SJSA1 (cell line): ENCODE measurements at places on chromosomes 13 and 19.

GRCh38 chr13:93243375-93244063 lies 16.9 kb downstream of the GPC6 start:
- H3K4me3 ChIP-seq: no peak overlapping the region
- H3K36me3 ChIP-seq: no peaks in the 10 kb centered on the region
- H3K27ac ChIP-seq: no peak overlapping the region
- no peaks in the 10 kb centered on the region for H3K27me3 ChIP-seq
- DNase-seq: no peak

DNA sequence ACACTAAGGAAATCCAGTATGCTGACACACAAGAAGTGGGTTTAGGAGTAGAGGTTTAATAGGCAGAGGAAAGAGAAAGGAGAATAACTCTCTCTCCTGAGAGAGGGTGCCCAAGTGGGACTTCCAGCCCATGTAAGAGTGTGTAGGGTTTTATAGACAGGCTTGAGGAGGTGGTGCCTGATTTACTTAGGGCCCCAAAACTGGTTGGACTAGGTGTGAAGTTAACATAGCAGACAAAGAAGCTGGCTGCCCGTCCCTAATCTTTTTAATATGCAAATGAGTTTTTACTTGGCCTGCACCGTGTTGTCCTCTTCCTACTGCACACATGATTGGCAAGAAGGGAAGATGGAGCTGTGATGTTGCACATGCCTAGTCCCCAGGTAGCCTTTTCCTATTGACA lies 752.5 kb upstream of the SLITRK5 start:
- no peaks in the 10 kb centered on the region for H3K36me3 ChIP-seq
- H3K4me3 ChIP-seq: no peak overlapping the region
- no peak overlapping the region for H3K27ac ChIP-seq
- no peak for DNase-seq

- H3K4me1 ChIP-seq: no peaks in the 10 kb centered on the region
- no peak overlapping the region for H3K27ac ChIP-seq
- no peaks in the 10 kb centered on the region for H3K36me3 ChIP-seq
- no peak overlapping the region for H3K4me3 ChIP-seq
- no peak for DNase-seq
These were observed 38.0 kb upstream of the ZNF573 start for GRCh38 chr19:37817180-37817981.

- no peak overlapping the region for H3K27ac ChIP-seq
- DNase-seq: no peak
- no peaks in the 10 kb centered on the region for H3K36me3 ChIP-seq
- H3K27me3 ChIP-seq: no peaks in the 10 kb centered on the region
These were observed 28.1 kb upstream of the WDR18 start for GRCh38 chr19:955803-956765.

GRCh38 chr13:28843639-28844038 lies 23.5 kb downstream of the MTUS2 start:
- no peaks in the 10 kb centered on the region for H3K4me1 ChIP-seq
- no peak overlapping the region for H3K4me3 ChIP-seq
- H3K27ac ChIP-seq: no peak overlapping the region
- no peaks in the 10 kb centered on the region for H3K36me3 ChIP-seq
- no peak for DNase-seq

DNA sequence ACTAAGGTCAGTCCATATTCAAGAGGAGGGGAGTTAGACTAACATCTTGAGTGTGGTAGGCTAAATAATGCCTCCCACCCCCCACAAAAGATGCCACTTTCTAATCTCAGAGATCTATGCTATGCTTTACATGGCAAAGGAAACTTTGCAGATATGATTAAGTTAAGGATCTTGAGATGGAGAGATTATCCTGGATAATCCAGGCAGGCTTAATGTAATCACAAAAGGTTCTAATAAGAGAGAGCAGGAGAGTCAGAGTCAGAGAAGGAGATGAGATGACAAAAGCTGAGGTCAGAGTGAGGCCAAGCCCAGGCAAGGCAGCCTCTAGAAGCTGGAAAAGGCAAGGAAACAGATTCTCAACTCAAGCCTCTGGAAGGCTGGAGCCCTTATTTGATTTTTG lies 1011.6 kb downstream of the PCDH9 start:
- no peaks in the 10 kb centered on the region for H3K4me1 ChIP-seq
- H3K27ac ChIP-seq: no peak overlapping the region
- no peaks in the 10 kb centered on the region for H3K27me3 ChIP-seq

- DNase-seq: peak; percentile 52
- H3K4me1 ChIP-seq: peaks cover 8% of the 10 kb centered on the region
- H3K36me3 ChIP-seq: no peaks in the 10 kb centered on the region
- H3K4me3 ChIP-seq: no peak overlapping the region
These were observed 83.0 kb upstream of the TM9SF2 start for GRCh38 chr13:99418103-99418842.

GRCh38 chr19:1360818-1361461 lies 22.8 kb upstream of the NDUFS7 start:
- DNase-seq: peak; percentile 82
- peaks cover 86% of the 10 kb centered on the region for H3K36me3 ChIP-seq
- peak overlapping the region; percentile 29 for H3K27ac ChIP-seq
- peak overlapping the region; percentile 3; the same call in 1 of the 2 replicates for H3K4me3 ChIP-seq
- H3K27me3 ChIP-seq: no peaks in the 10 kb centered on the region
- H3K4me1 ChIP-seq: peaks cover 30% of the 10 kb centered on the region

DNA sequence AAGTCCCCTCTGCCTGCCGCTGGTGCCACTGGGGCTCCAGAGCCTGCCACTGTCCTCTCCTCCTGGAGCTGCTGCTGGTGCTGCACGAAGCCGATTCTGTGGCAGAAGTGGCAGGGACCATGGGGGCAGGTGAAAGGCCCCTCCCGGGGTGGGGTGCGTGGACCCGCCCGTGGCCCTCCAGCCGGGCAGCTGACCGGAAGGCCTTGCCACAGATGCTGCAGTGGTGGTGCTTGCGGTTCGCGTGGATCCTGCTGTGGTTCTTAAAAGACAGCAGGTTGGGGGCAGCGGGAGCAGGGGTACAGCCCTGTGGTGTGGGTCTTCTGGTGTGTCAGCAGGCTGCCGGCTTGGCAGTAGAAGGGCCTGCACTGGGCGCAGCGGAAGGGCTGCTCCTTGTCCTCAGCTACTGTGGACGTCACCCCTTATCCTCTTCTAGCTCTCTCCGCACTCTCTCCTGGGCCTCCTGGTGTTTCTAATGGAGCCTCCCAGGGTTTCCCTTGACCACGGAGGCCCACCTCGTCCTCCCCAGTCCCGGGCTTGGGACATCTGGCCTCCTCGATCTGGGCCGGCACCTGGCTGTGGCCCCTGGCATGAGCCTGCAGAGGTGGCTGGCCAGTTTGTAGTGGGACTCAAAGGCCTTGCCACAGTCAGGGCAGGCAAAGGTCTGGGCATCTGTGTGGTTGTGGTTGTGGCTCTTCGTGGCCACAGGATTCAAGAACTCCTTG lies 380.4 kb downstream of the OLFM4 start:
- no peak overlapping the region for H3K4me3 ChIP-seq
- H3K4me1 ChIP-seq: no peaks in the 10 kb centered on the region
- H3K27me3 ChIP-seq: no peaks in the 10 kb centered on the region
- DNase-seq: no peak

DNA sequence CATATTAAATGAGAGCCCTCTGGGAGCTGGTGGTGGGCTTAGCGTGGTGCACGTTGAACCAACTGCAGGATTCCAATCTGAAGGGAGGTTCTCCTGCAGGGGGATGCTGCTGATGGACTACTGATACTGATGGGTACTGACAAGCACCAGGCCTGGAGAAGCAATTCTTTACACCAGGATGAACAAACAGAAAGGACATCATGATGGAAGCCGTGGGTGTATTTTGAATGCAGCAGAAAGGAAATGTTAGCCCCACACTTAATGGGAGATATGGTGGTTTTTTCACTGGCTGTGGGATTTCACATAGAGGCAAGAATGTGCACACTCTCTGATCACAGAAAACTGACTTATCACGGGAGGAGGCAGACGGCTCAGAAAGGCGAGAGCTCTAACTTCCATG lies 299.7 kb downstream of the TEX29 start:
- no peaks in the 10 kb centered on the region for H3K4me1 ChIP-seq
- H3K36me3 ChIP-seq: no peaks in the 10 kb centered on the region
- peaks cover 40% of the 10 kb centered on the region for H3K27me3 ChIP-seq
- no peak overlapping the region for H3K27ac ChIP-seq

- DNase-seq: no peak
- no peak overlapping the region for H3K4me3 ChIP-seq
- H3K36me3 ChIP-seq: no peaks in the 10 kb centered on the region
- H3K4me1 ChIP-seq: no peaks in the 10 kb centered on the region
These were observed 106.4 kb upstream of the UBL3 start for GRCh38 chr13:29956853-29957252.

DNA sequence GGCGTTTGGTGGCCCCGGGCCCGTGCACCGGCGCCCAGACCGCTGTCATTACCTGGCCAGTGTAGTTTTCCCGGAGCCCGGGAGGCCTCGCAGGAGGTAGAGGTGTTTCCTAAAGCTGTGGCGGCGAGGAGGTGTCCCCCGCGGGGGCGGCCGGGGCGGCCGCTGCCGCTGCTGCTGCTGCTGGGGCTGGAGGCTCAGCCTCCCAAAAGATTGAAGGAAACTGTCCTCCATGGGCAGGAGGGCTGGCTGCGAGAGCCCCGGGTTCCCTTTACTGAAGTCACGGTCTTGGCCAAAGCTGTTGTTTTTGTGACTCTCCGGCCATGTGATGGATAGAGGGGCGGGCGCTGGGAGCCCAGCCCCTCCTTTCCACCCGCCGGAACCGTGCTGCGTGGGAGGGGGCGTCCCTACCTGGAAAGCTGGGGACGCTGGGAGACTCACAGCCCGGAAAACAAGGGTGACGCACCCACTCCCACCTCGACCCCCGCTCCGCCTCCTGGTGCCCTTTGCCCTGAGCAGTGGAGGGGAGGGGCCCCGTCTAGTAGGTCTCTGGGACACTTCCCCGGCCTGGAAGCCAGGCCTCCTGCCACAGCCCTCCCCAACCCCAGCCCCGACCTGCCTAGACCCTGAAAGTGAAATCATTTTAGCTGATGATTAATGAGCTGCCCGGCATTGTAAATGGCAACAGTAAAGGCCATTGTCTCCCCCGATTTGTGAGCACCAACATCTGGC lies at the start of gene N4BP2L1:
N4BP2L1 (minus strand) TSS at position 279 of the 729 bp plus-strand sequence; CDS start at position 231, 48 bp downstream.
- H3K27ac ChIP-seq: no peak within 1 kb of the TSS
- peak; percentile 27 for DNase-seq
- no peaks in the 10 kb centered on the region for H3K36me3 ChIP-seq

GRCh38 chr19:13974073-13974472 lies 21.8 kb downstream of the DCAF15 start:
- peaks cover 7% of the 10 kb centered on the region for H3K36me3 ChIP-seq
- H3K27me3 ChIP-seq: no peaks in the 10 kb centered on the region
- no peak for DNase-seq
- no peak overlapping the region for H3K27ac ChIP-seq
- no peak overlapping the region for H3K4me3 ChIP-seq
- H3K4me1 ChIP-seq: no peaks in the 10 kb centered on the region

- peaks cover 12% of the 10 kb centered on the region for H3K4me1 ChIP-seq
- peak; percentile 31 for DNase-seq
- no peak overlapping the region for H3K4me3 ChIP-seq
- H3K27ac ChIP-seq: no peak overlapping the region
- H3K36me3 ChIP-seq: no peaks in the 10 kb centered on the region
These were observed 53.3 kb downstream of the RFX2 start for GRCh38 chr19:6056801-6057650.

- no peak for DNase-seq
- no peaks in the 10 kb centered on the region for H3K27me3 ChIP-seq
- H3K4me3 ChIP-seq: no peak overlapping the region
These were observed 38.8 kb downstream of the CCDC169 start for GRCh38 chr13:36258831-36259230.

GRCh38 chr19:32475141-32476031 lies 69.8 kb downstream of the DPY19L3 start:
- H3K27ac ChIP-seq: no peak overlapping the region
- peaks cover 8% of the 10 kb centered on the region for H3K36me3 ChIP-seq
- no peaks in the 10 kb centered on the region for H3K4me1 ChIP-seq
- no peak overlapping the region for H3K4me3 ChIP-seq
- no peaks in the 10 kb centered on the region for H3K27me3 ChIP-seq
- no peak for DNase-seq

DNA sequence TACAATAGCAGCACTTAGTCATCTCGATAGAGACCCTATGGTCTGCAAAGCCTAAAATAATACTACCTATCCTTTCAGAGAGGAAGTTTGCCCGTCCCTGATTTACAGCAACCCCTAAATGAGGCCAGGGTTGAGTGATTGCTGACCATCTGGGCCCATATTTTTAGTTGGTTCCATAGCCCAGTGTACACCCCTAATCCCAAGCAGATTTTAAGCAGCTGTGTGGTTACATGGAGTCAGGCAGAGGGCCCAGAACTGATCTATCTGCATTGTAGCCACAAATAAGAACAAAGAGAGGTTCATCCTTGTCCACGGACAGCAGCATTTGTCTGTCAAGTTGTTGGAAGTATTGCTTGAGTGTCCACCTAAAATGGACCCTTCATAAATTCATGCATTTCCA lies 148.2 kb downstream of the DCT start:
- no peak overlapping the region for H3K27ac ChIP-seq
- no peaks in the 10 kb centered on the region for H3K27me3 ChIP-seq
- DNase-seq: no peak
- H3K4me1 ChIP-seq: peaks cover 42% of the 10 kb centered on the region
- no peak overlapping the region for H3K4me3 ChIP-seq
